ENCODE measurements at places on chromosomes 5 and 9.

DNA sequence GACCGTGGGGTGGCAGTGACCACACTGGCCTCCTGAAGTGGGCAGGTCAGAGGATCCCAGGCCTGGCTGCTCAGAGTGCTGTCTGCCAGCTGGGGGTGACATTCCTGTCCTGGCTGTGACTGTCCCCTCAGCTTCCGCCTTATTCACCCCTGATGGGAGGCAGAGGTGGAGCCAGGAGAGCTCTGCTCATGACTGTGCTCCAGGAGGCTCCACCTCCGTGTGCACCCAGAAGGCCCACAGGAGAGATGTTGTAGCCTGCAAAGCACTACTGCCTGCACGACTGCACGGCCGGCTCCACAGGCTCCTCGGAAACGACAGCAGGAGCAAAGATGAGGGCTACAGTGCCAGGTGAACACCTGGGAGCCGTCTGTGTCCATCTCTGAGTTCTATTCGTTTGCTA, 60.9 kb downstream of the ROPN1L start:
- no peak for DNase-seq

GRCh38 chr9:93968451-93969327, 13.5 kb upstream of the BARX1 start:
- no peak for DNase-seq

GRCh38 chr5:100691548-100691947, 156.4 kb downstream of the FAM174A start:
- no peak for DNase-seq

GRCh38 chr9:99820685-99821395, 845 bp upstream of the NR4A3 start:
- peak; percentile 64 for DNase-seq

DNA sequence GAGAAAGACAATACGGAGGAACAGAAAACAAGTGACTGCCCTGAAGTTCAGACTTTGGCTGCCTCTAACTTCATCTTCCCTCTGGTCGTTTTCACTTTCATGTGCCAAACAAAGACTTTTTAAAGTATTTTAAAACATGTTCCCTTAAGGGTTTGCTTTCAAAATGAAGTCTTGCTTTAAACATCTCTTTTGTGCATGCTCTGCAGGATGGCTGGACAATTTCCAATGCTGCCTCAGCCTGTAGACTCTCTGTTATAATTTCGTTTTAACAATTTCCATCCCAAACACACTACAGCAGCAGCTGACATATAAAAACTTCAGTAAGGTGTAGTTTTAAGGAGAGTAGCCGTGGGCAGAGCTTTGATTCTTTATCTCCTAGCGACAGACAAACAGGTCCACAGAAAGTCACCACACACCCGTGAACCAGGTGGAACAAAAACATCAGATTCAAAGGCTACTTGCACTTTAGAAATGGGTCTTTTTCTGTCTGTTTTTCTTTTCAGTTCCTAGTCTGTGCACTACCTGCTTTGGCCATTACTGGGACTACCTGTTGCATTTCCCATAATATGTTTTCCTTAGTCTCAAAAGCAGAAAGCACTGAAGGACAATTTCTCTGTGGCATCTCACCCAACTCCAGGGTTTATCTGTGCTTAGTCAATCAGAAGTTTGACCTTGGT, 308.9 kb downstream of the DTWD2 start:
- DNase-seq, result no peak

DNA sequence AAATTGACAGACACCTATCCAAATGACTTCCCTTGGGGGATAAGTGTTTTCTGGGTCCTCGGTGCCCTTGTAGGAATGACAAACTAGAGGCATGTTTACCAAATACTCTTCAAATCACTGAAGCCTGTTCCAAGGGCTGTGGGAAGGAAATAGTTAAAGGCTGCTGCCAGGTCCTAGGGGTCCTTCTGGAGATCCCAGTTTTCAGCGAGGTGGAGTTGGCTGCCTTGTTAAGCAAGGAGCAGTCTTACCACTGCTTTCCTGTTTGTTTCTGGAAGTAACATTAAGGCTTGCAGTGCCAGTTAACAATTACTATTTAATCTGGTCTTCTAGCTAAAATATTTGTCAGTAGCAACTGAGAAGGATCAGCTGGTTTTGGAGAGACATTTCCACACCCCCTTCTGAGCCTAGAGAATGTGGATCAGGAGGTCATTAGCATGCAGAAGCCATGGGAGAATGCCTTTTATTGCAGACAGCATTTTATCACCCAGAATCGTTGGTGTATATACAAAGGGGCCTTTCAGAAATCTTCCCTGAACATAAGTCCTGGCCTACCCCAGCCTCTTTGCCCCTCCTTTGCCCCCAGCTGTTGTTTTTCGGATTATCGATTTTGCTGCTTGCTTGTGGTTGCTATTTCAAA, 238.8 kb downstream of the DMAC1 start:
- DNase-seq, result no peak

DNA sequence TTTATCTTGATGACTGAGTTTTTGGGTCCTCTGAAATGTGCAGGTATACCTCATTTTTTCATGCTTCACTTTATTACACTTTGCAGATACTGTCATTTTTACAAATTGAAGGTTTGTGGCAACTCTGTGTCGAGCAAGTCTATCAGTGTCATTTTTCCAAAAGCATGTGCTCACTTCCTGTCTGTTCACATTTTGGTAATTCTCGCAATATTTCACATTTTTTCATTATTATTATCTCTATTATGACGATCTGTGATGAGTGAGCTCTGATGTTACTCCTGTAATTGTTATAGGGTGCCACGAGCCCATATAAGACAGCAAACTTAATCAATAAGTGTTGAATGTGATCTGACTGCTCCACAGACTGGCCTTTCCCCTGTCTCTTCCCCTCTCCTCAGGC, 73.4 kb upstream of the FBXW11 start:
- no peak for DNase-seq

DNA sequence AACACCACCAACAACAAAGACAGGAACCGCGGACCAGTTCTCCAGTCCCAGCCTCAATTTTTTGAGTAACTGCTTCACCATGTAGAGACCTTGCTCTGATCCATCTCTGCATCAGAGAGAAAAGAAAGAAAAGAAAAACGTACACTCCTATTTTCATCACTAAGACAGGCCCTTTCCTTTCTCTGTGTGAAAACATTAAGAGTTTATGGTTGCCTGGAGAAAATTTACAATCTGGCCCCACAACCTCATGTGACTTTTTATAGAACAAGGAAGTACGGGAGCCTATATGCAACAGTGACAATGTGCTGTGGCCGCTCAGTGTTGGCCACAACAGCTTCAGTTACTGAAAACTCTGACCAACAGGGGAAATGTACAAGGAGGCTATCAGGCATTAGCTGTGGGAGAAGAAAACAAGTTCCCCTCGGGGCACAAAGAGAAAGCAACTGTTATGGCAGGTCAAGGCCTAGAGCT, 272.9 kb upstream of the PTGER4 start:
- DNase-seq, result no peak

- no peak for DNase-seq
Measured at GRCh38 chr5:170365831-170366230, 23.3 kb downstream of the KCNMB1 start.

DNA sequence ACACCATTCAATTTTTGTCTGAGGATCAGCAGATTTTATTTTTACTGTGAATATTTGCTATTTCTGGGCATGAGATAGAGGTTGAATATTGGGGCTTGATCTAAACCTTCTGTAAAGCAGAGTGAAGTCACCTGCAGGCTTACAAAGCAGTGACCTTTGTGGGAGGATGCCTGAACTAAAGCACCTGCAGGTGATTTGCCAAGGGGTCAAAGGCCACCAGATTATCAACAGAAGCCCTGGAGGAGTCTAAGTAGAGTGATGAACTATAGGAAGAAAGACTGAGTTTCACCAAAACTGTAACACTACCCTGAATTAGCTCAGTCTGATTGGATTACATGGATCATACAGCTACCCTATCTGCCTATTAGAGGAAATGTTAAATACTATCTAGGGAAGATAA, 144.3 kb upstream of the PRLR start:
- no peak for DNase-seq

DNA sequence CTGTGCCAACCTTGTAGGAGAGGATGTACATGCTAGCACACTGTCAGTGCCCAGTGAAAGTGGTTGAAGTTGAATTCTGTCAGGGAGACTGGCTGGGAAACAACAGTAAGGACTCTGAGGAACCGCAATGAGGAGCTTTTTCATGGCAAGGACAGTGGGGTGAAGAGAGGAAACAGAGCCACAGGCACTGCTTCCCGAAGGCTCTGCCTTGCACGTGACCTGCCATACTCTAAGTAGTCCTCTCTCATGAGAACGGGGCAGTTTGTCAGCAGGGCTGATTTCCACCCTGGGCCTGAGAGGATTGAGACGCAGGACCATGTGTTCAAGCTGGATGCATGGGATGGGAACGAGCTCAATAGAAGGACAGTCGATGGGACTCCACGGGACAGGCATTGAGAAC, 106.6 kb upstream of the CTSL start:
- no peak for DNase-seq

DNA sequence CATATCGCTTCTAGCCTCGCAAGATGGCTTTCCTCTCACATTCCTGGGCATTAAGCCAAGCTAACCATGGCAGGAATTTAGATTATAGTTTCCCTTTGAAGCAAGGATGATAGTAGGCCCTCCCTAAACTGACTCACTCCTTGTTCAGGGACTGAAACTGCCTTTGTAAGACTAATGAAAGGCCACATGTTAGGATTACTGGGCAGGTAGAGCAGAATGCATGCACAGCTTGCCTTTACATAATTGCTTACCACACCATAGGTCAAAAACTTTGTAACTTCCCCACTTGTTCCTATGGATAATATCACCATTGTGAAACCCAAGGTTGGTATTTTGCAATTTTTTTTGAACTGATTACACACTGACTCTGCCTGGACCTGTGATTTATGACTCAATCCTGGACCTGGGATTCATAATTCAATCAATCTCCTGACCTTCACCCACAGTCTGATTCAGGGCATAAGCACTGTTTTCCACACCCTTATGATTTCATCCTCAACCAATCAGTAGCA, 41.0 kb upstream of the PRDM9 start:
- DNase-seq, result no peak

DNA sequence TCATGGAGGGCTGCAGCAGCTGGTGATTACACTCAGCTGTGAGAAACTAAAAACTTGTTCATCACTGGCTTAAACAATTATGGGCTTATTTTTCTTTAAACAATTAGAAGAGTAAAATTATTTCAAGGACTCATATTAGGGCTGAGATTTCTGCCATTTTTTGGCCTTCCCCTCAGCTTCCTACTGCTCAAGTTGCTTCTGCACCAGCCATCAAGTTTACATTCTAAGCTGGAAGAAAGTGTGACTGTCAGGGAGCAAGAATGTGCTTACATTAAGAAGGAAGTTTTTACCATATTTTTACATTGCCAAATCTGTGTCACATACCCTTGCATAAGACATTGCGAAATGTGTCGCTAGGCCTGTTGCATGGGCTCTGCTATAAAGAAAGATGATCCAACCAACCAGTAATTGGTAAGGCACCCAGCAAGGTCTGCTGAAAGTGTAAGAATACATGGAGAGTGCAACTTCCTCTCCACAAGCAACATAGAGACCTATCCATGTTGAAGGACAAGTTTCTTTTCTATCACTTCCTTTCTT, 260.3 kb upstream of the CDH10 start:
- no peak for DNase-seq

- no peak for DNase-seq
Measured at GRCh38 chr9:104895572-104895971, 32.4 kb downstream of the ABCA1 start.

DNA sequence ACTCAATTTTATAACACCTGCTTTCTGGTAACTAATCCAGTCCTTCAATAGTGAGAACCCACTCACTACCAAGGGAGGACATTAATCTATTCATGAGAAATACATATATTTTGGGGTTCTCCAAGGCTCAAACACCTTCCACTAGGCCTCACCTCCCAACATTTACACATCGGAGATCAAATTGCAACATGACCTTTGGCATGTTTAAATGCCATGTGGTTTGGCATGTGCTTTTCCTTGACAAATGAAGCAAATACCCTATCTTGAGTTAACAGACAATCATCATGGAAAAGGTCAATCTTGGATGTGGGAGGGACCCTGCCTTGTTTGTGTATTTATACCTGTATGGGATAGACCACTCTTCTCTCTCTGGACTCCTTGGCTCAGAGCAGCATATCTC, 21.9 kb upstream of the SPINK14 start:
- no peak for DNase-seq

- DNase-seq, result no peak
Measured at GRCh38 chr5:160262151-160263074, 33.1 kb downstream of the FABP6 start.

- no peak for DNase-seq
Measured at GRCh38 chr9:20396509-20396908, 225.8 kb downstream of the MLLT3 start.

- DNase-seq, result no peak
Measured at GRCh38 chr9:99601571-99602111, 220.0 kb upstream of the NR4A3 start.

GRCh38 chr5:17854901-17855300, 220.6 kb downstream of the TAF11L14 start:
- no peak for DNase-seq

GRCh38 chr9:72203205-72203803, 54.1 kb downstream of the GDA start:
- no peak for DNase-seq

GRCh38 chr5:15499528-15500324, at the start of gene FBXL7:
Gene FBXL7, plus strand, starts transcription at chr5:15500180.
- peak; percentile 1 for DNase-seq

All from stimulated activated CD4-positive, alpha-beta T cell treated with anti-CD3 and anti-CD28 coated beads, Interleukin-2, amount 100 ng/mL, for 24 hours (primary cell).